ENCODE measurements at places on chromosomes 16 and 17.

- DNase-seq = no peak
These were observed 20.5 kb downstream of the FOXL1 start for GRCh38 chr16:86598607-86599565.

DNA sequence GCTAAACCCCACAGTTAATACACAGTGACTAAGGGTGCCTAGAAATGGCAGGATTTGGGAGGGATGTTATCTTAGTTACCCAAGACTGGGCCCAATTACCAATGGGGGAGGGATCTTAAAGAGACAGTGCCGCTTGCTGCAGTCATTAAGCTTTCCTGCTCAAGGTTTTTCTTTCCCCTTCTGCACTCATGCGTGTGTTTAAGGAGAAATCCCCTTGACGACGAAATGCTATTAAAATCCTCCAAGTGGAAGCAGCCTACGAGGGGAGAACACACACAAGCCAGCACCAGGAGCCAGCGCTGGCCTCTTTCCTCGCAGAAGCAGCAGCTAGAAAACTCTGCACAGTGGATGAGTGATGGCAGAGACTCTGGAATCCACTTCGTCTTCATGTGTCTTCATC, 22.0 kb downstream of the SALL1 start:
- DNase-seq = no peak

DNA sequence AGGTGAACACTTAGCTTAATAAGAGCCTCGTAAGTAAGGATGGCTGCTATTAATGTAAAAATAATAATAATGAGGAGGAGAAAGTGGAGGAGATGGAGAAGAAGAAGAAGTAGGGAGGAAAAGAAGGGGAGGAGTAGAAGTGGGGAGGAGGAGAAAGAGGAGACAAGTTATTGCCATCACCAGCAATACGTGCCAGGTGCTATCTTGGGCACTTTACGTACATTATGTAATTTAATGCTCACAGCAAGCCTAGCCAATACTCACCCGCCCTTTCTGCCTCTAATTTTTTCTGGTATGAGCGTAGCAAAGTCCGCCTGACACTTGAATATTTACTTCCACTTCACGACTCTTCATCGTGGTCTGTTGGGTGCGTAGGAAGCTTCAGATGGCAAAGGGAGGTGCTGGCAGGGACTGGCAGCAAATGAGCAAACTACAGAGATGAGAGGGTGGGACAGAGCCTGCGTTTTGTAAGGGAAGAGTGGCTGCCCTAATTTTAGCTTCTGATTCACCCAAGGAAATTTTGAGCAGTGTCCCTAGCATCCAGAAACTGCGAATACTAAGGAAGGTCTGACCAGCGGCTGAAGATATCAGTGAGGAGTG, 42.1 kb upstream of the CDH13 start:
- no peak for DNase-seq

- DNase-seq = no peak
These were observed 123.0 kb upstream of the CACNG5 start for GRCh38 chr17:66711881-66712321.

DNA sequence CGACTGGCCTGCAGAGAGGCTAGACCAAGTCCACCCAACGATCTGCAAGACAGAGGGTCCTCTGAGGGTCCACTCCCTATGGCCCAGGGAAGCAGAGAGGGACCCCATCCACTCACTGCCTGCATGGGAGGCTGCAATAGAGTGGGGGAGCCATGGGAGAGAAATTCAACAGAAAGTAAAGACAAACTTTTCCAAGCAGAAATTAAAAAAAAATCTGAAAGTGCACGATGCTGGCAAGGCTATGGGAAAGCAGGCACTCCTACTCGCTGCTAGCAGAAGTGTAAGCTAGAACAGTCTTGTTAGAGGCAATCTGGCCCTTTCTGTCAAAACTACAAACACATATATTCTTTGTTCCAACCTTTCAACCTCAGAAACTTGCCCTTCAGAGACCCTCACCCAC, 85.4 kb downstream of the GAS7 start:
- DNase-seq = no peak

- DNase-seq = no peak
These were observed 93.7 kb downstream of the TANGO6 start for GRCh38 chr16:68936736-68937631.

All from posterior cingulate gyrus (tissue), 11 donors.